ENCODE measurements at places on chromosomes 1 and 21. TPM values are rescaled to one million over a fixed set of nuclear protein-coding genes. Genes with fewer than 3 reads are reported as not detected.

The FAAH gene
- total RNA-seq, result 0.56 TPM

The GREM2 gene
- 0.14 TPM for total RNA-seq

The AKT3 gene
- 16.8 TPM for total RNA-seq

The GUCA2A gene
- not detected for total RNA-seq

The EFNA1 gene
- total RNA-seq, result 28.5 TPM

The RSPH1 gene
- total RNA-seq, result 0.40 TPM

The LEFTY1 gene
- total RNA-seq, result 0.50 TPM

The DVL1 gene
- total RNA-seq, result 71.4 TPM

The RHOU gene
- total RNA-seq, result 6.4 TPM

The CELA2A gene
- not detected for total RNA-seq

The DOCK7 gene
- total RNA-seq, result 14.5 TPM

The HPDL gene
- 4.4 TPM for total RNA-seq

The DMRTA2 gene
- 0.06 TPM for total RNA-seq

Measured in A549 treated with GW870086 at 1 μM for 4 hours (cell line).